ENCODE measurements at places on chromosomes 6 and 20.
A peak's percentile ranks its signal among the peaks of the same experiment; 100 is the strongest.

GRCh38 chr6:140857739-140858380 is 1274.9 kb upstream of the GJE1 start:
- peak; percentile 93 for DNase-seq

GRCh38 chr6:151051164-151051563 is 185.7 kb downstream of the MTHFD1L start:
- no peak for DNase-seq

- DNase-seq, result no peak
These were observed 22.7 kb downstream of the MRPL14 start for GRCh38 chr6:44104481-44105021.

GRCh38 chr6:34517966-34518365 is 38.2 kb downstream of the SPDEF start:
- DNase-seq, result no peak

All from astrocyte of the spinal cord (primary cell).